ENCODE measurements at places on chromosomes 6 and 20. TPM values are rescaled to one million over a fixed set of nuclear protein-coding genes. Genes with fewer than 3 reads are reported as not detected.

GRCh38 chr6:34154668-34155447, 9.0 kb upstream of the GRM4 start:
- DNase-seq, result peak; percentile 14

DNA sequence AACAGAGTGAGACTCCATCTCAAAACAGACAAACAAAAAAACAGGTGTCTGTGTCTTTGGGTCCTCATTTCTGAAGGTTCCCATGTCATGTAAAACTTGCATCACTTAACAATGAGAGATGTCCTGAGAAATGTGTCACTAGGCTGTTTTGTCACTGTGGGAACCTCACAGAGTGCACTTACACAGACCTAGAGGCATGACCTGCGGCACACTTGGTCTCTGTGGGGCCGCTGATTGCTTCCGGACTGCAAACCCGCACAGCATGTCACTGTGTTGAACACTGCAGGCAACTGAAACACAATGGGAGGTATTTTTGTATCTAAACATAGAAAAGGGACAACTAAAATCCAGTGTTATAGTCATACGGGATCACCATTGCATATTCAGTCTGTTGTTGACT, 42.3 kb upstream of the TMEM181 start:
- peak; percentile 21 for DNase-seq

GRCh38 chr6:16540804-16541752, 220.2 kb downstream of the ATXN1 start:
- DNase-seq, result no peak

Gene BFSP1
- total RNA-seq, result 9.7 TPM

- peak; percentile 74 for DNase-seq
Observed at GRCh38 chr6:85354761-85355618, 94.9 kb upstream of the NT5E start.

Gene SAPCD1
- total RNA-seq, result 3.0 TPM
